Muscle of arm (tissue), 14 donors: ENCODE measurements at places on chromosomes 4 and X.

DNA sequence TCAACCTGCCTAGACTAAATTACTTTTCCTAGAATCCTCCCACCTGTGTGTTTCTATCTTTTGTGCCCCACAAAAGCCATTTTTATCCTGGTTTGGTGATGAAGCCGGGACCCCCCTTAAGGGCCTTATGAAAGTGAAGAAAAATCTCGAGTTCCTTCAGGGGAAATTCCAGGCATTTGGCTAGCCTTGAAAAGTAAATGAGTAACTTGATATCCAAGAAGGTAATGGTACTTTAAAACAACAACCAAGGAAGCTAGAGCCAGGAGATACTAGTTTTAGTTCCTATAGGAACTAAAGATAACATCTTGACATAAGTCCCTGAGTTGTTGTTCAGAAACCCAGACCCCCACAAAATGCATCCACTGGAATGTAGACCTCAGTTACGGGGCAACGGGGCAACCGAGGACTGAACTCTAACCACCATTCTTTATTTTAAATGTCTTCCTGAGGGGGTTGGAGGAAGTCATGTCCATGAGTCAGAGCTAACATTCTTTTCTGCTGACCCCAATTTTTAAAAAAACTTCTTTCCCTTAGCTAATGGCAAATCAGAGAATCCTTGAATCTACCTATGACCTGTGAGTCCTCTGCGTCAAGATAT lies 73.9 kb downstream of the VCX3A start:
- no peak for DNase-seq

- DNase-seq: peak; percentile 93
Observed at GRCh38 chr4:74117024-74117534, 18.1 kb upstream of the CXCL2 start.

GRCh38 chr4:118849867-118850487 lies 14.1 kb upstream of the SEC24D start:
- no peak for DNase-seq

- no peak for DNase-seq
Observed at GRCh38 chr4:148048598-148048997, 316.7 kb downstream of the ARHGAP10 start.

DNA sequence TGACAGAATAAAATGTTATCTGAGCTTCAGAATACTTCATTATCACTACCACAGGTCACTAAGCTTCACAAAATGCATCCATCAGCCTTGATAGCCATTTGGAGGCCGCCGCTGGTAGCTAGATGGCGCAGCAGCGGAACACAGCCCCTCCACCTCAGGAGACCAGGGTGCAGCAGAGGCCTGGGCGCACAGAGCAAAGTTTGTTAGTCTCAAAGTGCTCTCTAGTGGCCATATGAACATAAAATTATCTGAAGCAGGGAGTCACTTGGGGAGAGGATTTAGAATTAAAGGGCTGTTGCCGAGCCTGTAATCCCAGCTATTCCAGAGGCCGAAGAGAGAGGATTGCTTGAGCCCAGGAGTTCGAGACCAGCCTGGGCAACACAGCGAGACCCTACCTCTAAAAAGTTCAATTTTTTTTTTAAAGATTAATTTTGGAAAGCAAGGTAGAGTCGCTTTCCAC lies 8.1 kb upstream of the DCTD start:
- DNase-seq: peak; percentile 45

- DNase-seq: no peak
Observed at GRCh38 chrX:151725338-151725614, 9.3 kb upstream of the CNGA2 start.

DNA sequence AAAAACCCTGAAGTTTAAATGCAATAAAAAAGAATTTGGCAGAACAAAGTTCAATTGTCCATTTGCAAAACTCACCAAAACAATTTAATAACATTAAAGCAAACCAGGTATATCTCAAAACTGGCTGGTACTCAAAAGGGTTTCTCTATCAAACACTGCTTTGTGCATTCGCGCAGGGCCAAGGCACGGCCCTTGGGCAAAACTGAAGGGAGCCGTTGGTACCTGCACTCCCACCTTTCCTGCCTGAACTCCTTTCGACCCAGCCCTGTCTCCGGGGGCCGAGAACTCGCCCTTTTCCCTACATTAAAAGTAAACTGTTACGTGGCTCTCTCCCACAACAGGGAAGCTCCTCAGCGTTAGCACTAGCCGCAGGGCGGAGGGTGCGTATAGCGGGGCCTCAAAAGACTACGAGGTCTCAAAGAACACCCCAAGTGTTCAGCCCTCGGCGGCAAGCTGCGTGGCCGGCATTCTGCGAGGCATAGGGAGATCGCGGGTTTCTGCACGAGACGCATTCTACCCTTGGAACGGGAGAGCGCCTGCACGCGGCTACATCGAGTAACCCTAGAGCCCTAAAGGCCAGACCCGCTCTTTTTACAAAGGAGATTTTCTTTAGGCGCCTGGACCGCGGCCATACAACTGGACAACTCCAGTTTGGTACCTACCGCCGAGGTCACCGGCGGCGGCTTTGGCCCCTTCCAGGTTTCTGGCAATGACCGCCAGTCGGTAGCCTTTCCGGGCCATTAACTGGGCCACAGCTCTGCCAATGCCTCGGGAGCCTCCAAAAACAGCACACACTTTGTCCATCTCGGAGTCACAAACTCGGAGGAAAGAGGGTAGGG lies 550 bp downstream of the CBR4 start:
- peak; percentile 80 for DNase-seq

DNA sequence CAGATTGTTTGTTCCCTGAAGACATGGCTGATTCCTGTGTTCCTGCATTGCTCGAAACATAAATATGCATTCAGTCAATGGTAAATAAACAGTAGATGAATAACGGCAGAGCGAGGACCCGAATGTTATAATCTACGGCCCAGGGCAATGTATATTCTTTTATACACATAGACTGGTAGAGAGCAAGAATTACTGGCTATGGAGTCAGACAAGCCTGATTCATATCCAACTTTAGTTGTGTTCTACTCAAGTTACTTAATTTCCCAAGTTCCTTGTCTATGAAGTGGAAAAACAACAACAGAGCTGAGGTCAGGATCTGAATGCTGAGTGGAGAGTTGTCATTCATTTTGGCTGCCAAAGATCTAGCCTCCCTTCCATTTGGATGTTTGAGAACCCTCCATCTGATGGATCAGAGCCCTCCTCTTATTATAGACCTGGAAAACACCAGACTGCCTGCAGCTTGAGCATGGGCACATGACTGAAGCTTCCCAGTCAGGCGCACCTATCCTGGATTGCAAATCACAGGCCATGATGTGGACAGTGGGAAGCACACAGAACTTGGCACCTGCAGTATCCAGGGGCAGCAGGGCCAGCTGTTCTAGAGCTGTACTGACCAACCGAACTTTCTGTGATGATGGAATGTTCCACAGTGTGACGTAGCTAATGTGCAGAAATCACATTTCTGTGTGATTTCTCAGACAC lies 80.1 kb downstream of the FAM184B start:
- no peak for DNase-seq

DNA sequence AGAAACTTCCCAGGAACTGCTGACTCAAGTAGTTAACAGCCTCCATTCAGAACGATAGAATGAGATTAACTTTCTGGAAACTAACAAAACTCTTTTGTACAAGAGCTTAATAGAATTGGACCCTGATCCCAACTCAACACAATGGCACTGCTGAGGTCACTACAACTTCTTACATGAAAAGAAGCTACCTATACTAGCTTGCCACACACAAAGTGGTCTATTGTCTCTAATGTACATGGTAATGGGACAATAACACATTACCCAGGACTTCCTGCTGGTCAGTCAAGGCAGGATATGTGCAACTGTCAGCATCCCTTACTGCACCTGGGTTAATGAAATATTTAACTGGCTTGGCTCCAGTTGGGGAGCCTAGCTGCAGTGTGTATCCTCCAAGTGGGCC lies 56.2 kb downstream of the BRCC3 start:
- DNase-seq: no peak

GRCh38 chr4:58566260-58566659 lies 1456.1 kb upstream of the IGFBP7 start:
- no peak for DNase-seq

DNA sequence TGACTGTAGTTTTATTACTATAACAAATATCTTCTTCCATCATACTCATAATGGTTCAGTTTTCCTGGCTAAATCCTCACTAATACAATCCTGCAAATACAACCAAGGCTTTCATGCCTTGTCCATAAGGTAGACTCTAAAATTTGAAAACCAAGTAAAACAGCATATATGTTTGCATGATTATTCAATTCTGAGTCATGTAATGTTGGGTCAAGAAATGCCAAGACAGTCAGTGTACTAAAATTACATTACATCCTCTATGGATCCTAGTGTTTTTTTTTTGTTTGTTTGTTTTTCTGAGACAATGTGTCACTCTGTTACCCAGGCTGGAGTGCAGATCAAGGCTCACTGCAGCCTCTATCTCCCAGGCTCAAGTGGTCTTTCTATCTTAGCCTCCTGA lies 38.6 kb upstream of the TEX13D start:
- no peak for DNase-seq

GRCh38 chr4:40283968-40284367 lies 51.2 kb upstream of the CHRNA9 start:
- DNase-seq: no peak

GRCh38 chr4:148574502-148574901 lies 132.3 kb upstream of the NR3C2 start:
- peak; percentile 36 for DNase-seq

- no peak for DNase-seq
Observed at GRCh38 chrX:31297881-31298280, 226.0 kb upstream of the FTHL17 start.

DNA sequence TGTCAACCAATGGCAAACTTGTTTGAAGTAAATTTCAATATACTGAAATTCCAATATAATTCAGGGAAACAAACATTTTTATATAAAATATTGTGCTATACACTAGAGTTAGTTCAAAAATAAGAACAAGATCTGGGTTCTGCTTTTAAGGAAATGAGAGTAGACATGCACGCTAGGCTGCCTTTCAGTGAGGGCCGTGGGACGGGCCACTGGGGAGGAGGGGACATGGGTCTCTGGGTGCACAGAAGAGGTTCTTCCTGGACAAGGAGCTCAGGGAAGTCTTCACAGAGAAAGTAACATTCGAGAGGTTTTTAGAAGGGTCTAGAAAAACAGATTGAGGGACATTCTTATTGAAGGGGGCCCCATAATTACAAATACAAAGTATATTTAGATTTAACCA lies 64.4 kb downstream of the SHROOM3 start:
- no peak for DNase-seq

GRCh38 chr4:125112536-125112935 lies 202.2 kb upstream of the FAT4 start:
- DNase-seq: no peak

DNA sequence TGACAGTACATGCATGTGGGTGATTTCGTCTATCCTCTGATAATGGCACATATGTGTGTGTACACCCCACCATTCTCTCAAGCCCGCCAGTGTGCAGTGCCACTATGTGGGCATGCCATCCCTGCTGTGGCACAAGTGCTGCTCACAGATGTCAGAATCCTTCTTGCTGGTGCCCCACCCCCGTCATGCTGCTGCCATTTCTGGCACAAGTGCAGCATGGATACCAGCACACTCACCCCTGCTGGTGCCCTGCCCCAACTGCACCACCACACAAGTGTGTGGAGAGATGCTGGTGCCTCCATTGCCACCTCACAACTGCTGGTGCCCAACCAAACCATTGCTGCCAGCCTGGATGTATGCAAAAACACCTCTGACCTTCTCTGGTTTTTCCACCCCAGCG lies 1133.8 kb downstream of the TECRL start:
- DNase-seq: no peak

GRCh38 chr4:55242506-55242905 lies 103.5 kb upstream of the SRD5A3 start:
- DNase-seq: no peak
